ENCODE measurements at places on chromosomes 3 and 15. TPM values are rescaled to one million over a fixed set of nuclear protein-coding genes. Genes with fewer than 3 reads are reported as not detected.

UNC13C gene
- total RNA-seq = not detected

GOLGA6L4 gene
- 1.8 TPM for total RNA-seq

EHD4 gene
- total RNA-seq = 22.3 TPM

PLA2G4E gene
- not detected for total RNA-seq

FAM43A gene
- total RNA-seq = 6.9 TPM
